CD4-positive, alpha-beta T cell treated with Interleukin-12 subunit alpha and Interleukin-12 subunit beta, for 1 hour (primary cell): ENCODE measurements at places on chromosomes 7 and 10.

DNA sequence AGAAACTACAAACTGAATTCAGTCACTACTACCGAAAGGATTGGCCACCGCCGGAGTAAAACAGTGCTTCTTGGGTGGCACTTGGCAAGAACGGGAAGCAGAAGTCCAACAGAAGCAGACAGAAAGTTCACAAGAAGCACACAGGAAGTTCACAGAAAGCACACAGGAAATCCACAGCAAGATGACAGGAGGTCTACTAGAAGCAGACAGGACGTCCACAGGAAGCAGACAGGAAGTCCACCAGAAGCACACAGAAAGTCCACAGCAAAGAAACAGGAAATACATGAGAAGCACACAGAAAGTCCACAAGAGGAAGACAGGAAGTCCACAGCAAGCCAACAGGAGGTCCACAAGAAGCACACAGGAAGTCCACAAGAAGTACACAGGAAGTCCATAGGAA lies 399.2 kb upstream of the AUTS2 start:
- DNase-seq = no peak

DNA sequence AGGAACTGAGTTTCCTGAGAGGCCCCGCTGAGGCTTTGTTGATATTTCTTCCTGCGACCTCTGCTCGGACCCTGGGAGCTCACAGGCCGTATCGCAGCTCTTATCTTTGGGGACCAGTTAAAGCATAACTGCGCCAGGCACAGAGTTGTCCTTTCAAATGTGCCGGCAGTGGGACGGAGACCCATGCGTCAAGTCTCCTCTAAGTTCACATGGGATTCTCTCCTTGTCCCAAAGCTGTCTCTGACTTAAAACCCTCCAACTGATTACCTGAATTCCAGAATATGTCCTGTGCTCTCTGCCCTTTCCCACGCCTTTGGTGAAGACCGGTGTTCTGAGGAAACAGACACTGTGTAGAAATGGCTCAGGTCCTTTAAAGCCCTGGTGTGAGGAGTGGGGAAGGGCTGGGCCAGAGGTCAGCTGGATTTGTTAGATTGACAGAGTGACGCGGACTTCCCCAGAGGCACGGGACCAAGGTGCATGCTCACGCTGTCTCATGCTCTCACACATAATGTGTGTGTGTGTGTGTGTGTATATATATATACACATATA lies 169.8 kb downstream of the EGFR start:
- DNase-seq = no peak

- no peak for DNase-seq
Measured at GRCh38 chr10:68163735-68164134, 54.4 kb downstream of the MYPN start.

GRCh38 chr7:21996641-21997040 lies 50.9 kb upstream of the CDCA7L start:
- no peak for DNase-seq
